ENCODE measurements at places on chromosomes 5 and 9. TPM values are rescaled to one million over a fixed set of nuclear protein-coding genes. Genes with fewer than 3 reads are reported as not detected.

Gene LVRN
- not detected for total RNA-seq

Gene LCN2
- total RNA-seq, result 1.8 TPM

Gene CD14
- 0.26 TPM for total RNA-seq

Gene SPINK6
- total RNA-seq, result not detected

Gene TEX48
- not detected for total RNA-seq

Gene LCN1
- not detected for total RNA-seq

Gene ANP32B
- total RNA-seq, result 28.7 TPM

Gene KCNV2
- total RNA-seq, result not detected

Gene CCDC180
- total RNA-seq, result 0.65 TPM

Gene PTGES2
- total RNA-seq, result 55.6 TPM

Gene GLRA1
- not detected for total RNA-seq

Gene MOB3B
- 3.8 TPM for total RNA-seq

Gene CEP78
- total RNA-seq, result 8.5 TPM

Gene IL13
- total RNA-seq, result not detected

Gene PPIC
- total RNA-seq, result 36.8 TPM

Gene CNTRL
- 5.2 TPM for total RNA-seq

Gene FAM78A
- total RNA-seq, result 0.24 TPM

Gene ANAPC2
- total RNA-seq, result 7.8 TPM

Gene HAVCR1
- not detected for total RNA-seq

Gene PLPP7
- 5.1 TPM for total RNA-seq

Gene AGXT2
- not detected for total RNA-seq

Gene ORM2
- total RNA-seq, result not detected

Gene NLN
- 18.6 TPM for total RNA-seq

Gene PCDHGB5
- 7.6 TPM for total RNA-seq

Gene CDX1
- total RNA-seq, result not detected

Gene ZNF366
- under 0.01 TPM for total RNA-seq

Gene CXCL14
- not detected for total RNA-seq

Gene PCDHA7
- under 0.01 TPM for total RNA-seq

Gene PRRX2
- total RNA-seq, result 31.1 TPM

Gene C5orf52
- total RNA-seq, result not detected

Data from epithelial cell of alveolus of lung (primary cell).